ENCODE measurements at places on chromosomes 12 and 14. TPM values are rescaled to one million over a fixed set of nuclear protein-coding genes. Genes with fewer than 3 reads are reported as not detected.

Gene NEUROD4
- not detected for total RNA-seq

Gene TAS2R13
- total RNA-seq = 0.13 TPM

Gene SYNDIG1L
- total RNA-seq = not detected

Gene PKP2
- 4.6 TPM for total RNA-seq

Gene WSCD2
- total RNA-seq = not detected

Gene CPNE6
- total RNA-seq = not detected

Gene PLCZ1
- not detected for total RNA-seq

Gene PLA2G1B
- not detected for total RNA-seq

Gene CCDC175
- not detected for total RNA-seq

Gene SLCO1B1
- not detected for total RNA-seq

Gene LBHD2
- not detected for total RNA-seq

Gene NAV3
- total RNA-seq = 59.7 TPM

Gene TAS2R50
- 0.13 TPM for total RNA-seq

Gene CLEC4A
- total RNA-seq = not detected

Gene AJUBA
- 89.2 TPM for total RNA-seq

Gene GPR68
- total RNA-seq = 2.3 TPM

Gene CRACR2A
- total RNA-seq = 29.8 TPM

Gene KRT6C
- total RNA-seq = not detected

Gene GRIP1
- 0.37 TPM for total RNA-seq

Gene TAS2R8
- total RNA-seq = not detected

Gene TEX22
- total RNA-seq = 0.20 TPM

Gene RPGRIP1
- not detected for total RNA-seq

Gene OTX2
- not detected for total RNA-seq

Gene SPTB
- 1.9 TPM for total RNA-seq

Gene GLT1D1
- not detected for total RNA-seq

Gene RNASE7
- total RNA-seq = not detected

Gene SLC6A13
- total RNA-seq = 0.20 TPM

Gene LRP1-AS
- not detected for total RNA-seq

Gene TBX5
- total RNA-seq = 0.43 TPM

Gene AKAP5
- total RNA-seq = 1.1 TPM
